NCI-H524 (cell line): ENCODE measurements at places on chromosomes 12 and 14.

GRCh38 chr12:92051441-92051840 is 94.2 kb downstream of the BTG1 start:
- no peak for DNase-seq

DNA sequence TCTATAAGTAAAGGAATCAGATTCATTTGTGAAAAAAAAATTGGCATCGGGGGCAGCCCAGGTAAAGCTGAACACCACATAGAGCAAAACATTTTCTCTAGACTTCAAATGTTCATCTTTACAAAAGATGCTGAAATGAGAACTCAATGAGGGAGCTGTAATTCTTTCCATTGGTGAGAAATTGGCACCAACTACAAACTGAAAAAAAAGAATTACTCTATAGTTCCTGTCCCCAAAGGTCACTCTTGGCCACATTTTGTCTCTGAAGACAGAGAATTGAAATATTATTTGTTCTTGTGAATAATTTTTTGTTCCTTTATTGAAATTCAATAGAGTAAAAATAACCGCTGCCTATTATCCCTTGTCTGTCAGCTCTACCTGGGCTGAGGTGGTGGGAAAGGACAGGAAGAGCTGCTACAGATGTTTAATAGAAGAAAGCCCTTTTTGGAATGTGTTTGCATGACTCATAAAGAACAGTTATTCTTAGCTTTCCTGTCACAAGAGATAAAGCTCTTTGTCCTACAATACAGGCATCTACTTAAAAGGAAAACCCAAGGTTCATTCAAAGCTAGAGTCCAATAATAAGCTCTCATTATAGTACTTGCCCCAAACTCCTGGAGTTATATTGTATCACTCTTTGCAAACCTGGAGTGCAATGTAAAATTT is 380.1 kb upstream of the KITLG start:
- DNase-seq = no peak

GRCh38 chr12:26124446-26125399 is at the start of gene BHLHE41:
Gene BHLHE41, minus strand, starts transcription at chr12:26125037. Its CDS starts 258 bp downstream, at chr12:26124779.
- no peak for DNase-seq

DNA sequence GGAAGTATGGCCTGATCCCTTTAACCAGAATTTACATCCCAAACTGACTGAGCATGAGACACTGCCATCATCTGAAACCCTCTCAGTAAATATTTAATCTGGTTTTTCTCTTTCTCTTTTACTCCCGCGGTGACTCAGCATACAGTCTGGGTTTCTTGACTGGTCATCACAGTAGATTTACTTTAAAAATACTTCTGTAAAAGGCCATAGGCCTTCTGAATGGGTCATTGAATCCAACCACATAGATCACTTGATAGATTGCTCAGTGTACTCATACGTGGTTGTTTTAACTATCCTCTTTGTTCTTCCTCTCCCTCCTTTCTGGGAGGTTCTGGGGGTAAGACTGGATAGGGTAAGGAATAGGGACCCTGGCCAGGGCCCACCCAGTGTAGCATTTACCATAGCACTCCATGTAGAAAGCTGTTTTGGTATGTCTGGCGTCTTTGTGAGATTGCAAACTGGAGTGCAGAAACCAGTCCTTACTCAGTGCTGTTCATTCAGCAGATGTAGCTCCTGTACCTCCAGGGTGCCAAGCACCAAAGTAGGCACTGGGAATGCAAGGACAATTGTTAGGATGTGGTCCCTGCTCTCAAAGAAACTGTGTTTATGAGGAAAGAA is 165.7 kb downstream of the SRGAP1 start:
- DNase-seq = no peak

DNA sequence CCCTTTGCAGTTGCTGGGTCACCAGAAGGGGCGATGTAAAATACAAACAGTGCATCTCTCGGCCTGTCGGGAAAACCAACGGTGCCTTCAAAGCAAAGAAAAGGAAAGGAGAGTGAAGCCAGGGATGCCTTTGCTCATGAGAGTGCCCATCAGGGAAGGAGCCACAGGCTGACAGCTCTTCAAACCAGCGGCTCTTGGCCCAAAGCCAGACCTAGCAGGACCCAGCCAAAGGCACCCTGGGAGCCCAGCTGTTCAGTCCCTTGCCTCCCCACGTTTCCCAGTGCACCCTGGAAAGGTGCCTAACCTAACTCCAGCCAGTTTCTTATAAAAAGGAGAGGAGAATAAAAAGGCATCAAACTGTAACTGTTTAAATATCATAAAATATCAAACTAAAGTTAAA is 29.2 kb downstream of the PRMT8 start:
- DNase-seq = peak; percentile 88

- peak; percentile 41 for DNase-seq
These were observed 417.8 kb upstream of the TMTC1 start for GRCh38 chr12:30201301-30202160.

DNA sequence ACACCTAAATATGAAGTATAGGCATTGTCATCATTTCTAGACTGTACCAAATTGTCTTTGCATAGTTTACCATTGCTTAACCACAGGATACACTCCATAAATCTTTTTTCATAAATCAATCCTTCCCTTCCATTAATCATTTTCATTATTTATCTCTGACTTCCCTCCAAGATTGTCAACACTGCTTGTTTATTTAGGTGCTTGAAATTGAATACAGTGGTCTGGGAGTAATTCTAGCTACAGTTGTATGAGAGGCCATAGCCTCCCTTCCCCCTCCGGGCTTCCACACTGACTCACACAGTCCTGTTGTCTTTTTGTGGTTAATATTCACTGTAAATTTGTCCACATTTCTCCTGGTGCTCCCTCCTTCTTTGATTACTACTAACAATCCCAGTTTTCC is 114.2 kb upstream of the ARID2 start:
- DNase-seq = no peak

GRCh38 chr14:91267965-91268437 is 23.5 kb upstream of the GPR68 start:
- no peak for DNase-seq

DNA sequence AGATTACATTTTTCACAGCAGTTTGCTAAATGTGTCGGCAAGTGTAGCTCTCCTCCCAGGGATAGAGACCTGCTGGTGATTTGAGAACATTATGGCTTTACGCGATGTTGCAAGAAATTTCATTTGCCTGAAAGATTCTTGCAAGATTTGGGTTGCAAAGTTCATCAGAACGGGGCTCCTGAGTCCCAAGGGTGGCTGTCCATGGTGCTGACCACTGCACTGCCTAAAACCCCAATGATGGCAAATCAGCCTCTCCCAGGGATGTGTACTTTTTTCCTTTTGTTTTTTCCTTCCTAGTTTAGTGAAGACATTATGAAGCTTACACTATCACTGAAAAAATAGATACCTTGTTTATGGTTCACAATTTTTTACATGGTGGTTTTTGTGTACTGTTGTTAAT is 85.4 kb downstream of the WSCD2 start:
- no peak for DNase-seq

GRCh38 chr14:76997257-76997970 is 31.1 kb downstream of the IRF2BPL start:
- DNase-seq = peak; percentile 31

- peak; percentile 52 for DNase-seq
These were observed 484 bp downstream of the PPP1CC start for GRCh38 chr12:110742096-110742717.

- DNase-seq = peak; percentile 74
These were observed 1.2 kb downstream of the NUDT4 start for GRCh38 chr12:93378998-93379325.

DNA sequence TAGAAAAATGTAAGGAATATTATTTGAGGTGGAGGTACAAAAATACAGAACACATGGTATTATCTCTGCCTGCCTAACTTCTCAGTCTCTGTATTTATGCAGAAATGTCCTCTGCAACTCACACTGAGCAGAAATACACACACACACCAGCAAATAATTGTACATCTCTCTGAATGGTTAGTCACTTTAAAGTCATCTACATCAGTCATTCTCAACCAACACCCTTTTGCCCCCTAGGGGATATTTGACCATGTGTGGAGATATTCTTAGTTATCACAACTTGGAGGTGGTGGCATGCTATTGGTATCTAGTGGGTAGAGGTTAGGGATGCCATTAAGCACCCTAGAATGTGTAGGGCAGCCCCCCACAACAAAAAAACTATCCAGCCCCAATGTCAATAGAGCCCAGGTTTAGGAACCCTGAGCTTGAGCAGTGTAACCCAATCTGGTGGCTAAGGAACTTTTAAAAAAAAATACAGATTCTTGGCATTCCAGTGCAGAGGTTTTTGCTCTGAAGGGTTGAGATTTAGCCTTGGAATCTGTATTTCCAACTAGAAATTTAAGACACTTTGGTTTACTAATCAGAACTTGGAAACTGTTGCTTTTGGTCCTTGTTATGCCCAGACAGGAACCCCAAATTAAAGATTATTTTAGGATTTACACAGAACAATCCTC is 183.8 kb downstream of the TBX5 start:
- no peak for DNase-seq

- DNase-seq = no peak
These were observed 7.1 kb upstream of the LGMN start for GRCh38 chr14:92755495-92755894.

DNA sequence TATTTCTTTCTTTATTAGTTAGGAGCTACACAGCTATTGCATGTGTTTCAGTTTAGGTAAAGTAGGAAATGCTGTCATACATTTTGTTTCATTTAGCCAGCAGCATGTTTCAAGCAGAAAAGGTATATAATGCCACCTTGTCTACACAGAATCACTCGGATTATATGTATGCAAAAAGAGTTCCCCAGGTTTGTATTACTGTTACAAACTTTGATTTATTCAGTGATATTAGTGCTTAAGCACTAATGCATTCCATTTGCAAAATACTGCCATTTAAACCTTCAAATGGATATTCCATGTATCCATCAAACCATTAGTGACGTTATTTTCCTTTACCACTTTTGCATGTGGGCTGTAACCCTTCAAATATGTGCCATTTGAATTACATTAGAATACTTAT is 564.0 kb downstream of the RPL10L start:
- no peak for DNase-seq

DNA sequence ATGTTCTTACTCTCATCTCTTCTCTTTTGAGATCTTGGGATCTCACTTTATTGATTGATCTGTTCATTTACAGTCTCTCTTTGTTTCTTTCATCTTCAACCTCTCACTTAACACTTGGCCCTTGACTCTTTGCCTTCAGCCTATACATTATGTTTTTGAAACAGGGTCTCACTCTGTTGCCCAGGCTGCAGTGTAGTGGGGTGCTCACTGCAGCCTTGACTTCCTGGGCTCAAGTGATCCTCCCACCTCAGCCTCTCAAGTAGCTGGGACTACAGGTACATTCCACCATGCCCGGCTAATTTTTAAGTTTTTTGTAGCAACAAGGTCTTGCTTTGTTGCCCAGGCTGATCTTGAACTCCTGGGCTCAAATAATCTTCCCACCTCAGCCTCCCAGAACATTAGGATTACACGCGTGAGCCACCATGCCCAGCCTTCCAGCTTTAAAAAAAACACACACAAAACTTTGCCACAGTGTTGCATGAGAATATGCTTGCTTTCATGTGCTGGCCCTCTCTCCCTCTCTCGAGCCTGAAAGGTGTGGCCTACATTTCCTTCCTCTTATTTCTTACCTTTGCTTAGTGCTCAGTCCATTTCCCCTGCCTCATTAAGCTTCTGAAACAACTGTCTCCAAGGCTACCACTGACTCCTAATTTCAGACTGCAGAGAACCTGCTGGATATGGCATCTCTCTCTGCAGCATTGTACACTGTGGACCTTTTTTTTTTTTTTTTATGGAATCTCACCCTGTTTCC is 9.9 kb downstream of the DIP2B start:
- DNase-seq = no peak

- no peak for DNase-seq
These were observed 114.2 kb downstream of the PDE3A start for GRCh38 chr12:20482491-20483054.

DNA sequence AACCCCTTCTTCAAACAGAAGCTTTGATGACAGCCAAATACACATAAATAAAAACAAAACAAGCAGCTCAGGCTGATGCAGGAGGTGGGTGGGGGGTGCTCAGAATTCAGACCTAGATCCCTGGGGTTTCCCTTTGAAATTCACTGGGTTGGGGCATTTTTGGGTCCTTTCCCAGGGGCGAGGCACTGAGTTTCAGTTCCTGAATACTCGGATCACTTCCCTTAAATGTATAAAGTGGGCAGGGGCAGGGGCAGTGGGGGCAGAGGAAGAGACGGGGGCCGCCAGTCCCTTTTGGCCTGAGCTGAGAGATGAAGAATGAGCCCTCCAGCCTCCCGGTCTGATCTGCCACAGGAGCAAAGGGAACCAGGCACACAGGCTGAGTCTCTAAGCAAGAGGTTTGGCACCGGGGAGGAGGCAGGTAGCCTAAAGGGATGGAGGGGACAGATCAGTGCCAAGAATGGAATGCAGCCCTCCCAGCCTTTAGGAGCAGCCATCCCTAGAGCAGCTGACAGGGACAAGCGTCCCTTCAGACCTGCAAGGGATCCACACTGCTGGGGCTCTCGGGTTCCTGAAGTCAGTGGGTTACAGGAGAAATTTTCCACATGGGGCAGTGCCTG is 20.3 kb downstream of the KDM2B start:
- no peak for DNase-seq

GRCh38 chr14:61322011-61322798 is 826 bp downstream of the PRKCH start:
- DNase-seq = no peak

DNA sequence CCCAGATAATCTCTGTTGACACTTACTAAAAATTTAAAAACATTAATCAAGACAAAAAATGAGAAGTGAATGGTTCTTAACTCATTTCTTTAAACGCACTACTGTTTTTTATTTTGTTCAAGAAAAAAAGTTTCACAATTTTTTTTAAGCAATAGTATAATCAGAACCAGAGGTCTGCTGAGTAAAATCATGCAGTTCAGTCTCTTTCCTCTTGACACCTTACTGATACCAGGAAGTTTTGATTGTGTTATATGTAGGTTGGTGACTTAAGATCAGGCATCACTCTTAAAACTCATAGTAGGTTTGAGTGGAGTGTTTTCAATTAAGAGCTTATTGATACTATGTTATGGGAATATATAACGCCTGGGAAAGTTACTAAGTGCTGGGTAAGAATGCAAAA is 121.4 kb downstream of the TRMT5 start:
- no peak for DNase-seq

DNA sequence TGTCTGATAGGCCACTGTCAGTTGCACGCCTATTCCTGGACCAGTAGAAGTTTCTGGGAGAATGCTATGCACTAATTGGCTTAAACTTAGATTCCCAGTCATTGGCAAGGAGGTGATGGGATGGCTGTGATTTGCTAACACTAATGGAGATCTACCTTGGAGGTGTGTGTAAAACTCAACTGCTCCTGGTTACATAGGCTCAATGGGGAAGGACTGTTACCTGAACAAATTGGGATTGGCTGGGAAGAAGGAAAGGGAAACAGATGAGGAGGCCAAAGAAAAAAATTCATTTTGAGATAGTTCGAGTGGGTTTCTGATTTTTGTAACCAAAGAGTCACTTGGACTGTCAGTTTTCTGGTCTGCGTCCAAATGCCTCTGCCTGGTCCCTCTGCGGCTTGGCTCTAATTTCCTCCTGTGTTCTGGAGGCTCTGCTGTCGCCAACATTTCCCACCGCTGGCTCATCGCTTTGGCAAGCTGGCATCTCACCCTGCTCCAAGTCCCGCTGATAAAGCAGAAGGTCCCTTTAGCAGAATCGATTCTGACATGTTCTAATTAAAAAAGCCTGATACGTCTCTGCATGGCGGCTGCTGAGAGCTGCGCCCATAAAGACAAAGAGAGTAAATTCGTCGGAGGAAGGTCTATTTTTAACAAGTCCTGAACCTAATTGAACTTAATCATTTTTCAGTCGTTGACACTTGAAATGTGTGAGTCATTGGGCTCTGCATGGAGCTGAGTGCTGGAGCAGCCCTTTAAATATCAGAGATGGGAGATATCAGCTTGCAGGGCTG is 2.0 kb upstream of the CCDC63 start:
- no peak for DNase-seq
